ENCODE measurements at places on chromosomes 6 and 20.

DNA sequence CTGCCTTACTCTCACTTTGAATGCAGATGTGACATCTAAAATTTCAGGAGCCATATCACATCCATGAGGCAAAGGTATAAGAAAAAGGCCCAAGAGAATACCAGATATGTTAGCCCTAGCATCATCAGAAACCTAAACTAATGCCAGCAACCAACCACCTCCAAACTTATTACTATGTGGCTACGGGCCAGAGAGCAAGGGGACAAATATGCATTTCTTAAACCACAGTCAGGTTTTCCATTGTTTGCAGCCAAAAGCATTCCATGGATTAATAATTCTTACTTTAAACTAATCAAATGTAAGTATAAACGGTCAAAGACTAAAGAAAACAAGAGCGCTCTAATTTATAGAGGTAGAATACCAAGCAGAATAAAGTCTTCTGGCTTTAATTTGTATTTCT lies 84.7 kb downstream of the TASP1 start:
- no peak for DNase-seq

- no peak for DNase-seq
These were observed 16.5 kb downstream of the KPNA5 start for GRCh38 chr6:116697480-116697879.

GRCh38 chr6:5772408-5773120 lies 234.2 kb downstream of the NRN1 start:
- no peak for DNase-seq

DNA sequence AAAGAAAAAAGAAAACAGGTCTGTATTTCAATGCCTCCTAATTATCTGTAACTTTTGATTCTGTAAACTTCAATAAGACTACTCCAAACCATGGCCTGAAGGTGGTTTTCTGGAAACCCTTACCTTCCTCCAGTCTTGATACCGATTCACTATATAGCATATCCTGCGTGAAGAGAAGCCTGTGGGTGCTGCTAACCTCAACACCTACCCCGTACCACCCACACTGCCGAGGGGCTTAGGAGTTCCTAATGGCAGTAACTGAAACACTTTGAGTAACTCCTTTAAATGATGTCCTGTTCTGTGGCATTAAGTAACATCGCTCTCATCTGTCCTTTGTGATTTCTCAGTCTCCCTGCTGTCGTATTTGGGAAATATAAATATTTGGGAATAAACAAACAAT lies 104.5 kb upstream of the CARMIL1 start:
- DNase-seq: no peak

DNA sequence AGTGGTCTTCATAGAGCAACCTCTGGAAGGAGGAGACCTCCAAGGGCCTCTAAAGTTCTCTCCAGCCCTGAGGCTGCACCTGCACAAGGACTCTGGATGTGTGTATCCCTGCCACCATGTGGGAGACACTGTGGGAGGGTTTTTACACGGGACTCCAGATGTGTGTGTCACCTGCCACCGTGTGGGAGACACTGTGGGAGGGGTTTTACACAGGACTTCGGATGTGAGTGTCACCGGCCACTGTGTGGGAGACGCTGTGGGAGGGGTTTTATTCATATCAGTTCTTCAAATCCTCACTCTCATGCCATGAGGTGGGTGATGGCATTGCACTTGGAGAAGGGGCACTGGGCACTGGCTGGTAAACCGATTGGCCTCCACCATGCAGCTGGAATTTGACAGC lies 90.2 kb upstream of the SSTR4 start:
- no peak for DNase-seq

GRCh38 chr20:1937316-1937976 lies 42.2 kb downstream of the SIRPA start:
- no peak for DNase-seq

DNA sequence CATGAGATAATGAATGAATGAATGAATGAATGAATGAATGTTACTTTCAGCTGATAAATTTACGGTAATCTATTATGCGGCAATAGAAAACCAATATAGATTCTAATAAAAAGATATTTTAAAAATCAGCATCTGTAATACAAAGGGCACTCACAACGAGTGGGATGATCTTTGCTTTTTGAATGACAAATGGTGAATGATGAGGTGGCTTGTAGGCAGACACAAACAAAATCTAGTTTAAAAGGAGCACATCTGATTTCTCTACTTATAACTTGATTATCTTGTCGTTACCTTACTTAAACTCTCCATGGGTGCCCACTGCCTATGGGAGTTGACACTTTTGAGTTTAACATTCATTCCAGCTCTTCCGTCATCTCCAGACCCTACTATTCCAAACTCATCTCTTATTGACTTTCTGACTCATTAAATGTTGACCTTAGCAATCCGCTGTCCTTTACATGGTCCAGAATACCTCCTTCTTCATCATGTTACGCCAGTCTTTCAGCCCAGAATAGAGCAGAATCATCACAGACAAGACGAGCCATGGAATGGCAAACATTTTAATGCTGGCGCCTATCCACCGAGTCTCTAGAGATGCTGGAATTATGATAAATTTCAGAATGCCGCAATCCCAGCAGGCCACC lies 41.3 kb downstream of the NHLRC1 start:
- DNase-seq: no peak
